ENCODE measurements at places on chromosomes 7 and 10.

GRCh38 chr10:22341190-22341925 lies 3.9 kb upstream of the SPAG6 start:
- DNase-seq: no peak

DNA sequence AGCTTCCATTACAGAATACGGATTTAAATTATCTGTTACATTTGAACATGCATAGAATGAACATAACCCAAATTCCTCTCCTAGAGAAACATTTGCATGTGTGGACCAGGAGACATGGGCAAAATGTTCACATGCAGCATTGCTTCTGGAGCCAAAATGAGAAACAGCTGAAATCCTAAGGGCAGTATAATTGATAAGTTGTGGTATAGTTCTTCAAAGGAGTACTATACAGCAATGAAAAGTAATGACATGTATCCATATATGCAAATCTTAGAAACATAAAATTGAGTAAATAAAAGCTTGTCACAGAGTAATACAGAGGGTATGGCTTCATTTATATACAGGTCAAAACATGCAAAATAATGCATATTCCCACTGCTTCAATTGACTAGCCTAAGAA lies 77.1 kb downstream of the RAB11FIP2 start:
- DNase-seq: no peak

- no peak for DNase-seq
Measured at GRCh38 chr10:1483826-1484225, 253.5 kb downstream of the ADARB2 start.

DNA sequence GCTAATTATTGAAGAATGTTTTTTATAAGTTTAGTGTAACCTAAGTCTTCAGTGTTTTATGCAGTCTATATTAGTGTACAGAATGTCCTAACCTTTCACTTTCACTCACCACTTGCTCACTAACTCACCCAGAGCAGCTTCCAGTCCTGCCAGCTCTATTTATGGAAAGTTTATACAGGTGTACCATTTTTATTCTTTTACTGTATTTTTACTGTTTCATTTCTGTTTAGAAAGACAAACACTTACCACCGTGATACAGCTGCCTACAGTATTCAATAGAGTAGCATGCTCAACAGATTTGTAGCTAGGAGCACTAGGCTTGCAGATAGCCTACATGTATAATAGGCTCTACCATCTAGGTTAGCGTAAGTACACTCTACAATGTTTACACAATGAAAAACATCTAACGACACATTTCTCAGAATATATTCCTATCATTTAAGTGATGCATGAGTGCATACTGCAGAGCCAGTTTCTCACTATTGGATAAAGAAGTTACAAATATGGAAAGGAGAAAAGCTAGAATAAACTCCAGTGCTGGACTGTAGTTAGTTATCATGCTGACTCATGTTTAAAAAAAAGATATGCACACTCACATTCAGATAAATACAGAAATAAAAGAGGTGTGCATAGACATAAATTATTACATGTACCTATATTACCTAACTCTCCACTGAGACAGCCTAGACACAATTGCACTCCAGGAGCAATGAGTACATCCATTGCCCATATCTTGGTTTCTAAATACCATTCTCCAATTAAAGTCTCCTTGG lies 30.4 kb downstream of the STEAP1B start:
- DNase-seq: no peak

- DNase-seq: no peak
Measured at GRCh38 chr7:93948106-93948505, 26.6 kb downstream of the GNG11 start.

- no peak for DNase-seq
Measured at GRCh38 chr7:38702002-38702535, 70.9 kb upstream of the AMPH start.

- no peak for DNase-seq
Measured at GRCh38 chr10:16559236-16559773, 37.6 kb upstream of the C1QL3 start.

- no peak for DNase-seq
Measured at GRCh38 chr7:5445981-5446594, 22.5 kb upstream of the TNRC18 start.

DNA sequence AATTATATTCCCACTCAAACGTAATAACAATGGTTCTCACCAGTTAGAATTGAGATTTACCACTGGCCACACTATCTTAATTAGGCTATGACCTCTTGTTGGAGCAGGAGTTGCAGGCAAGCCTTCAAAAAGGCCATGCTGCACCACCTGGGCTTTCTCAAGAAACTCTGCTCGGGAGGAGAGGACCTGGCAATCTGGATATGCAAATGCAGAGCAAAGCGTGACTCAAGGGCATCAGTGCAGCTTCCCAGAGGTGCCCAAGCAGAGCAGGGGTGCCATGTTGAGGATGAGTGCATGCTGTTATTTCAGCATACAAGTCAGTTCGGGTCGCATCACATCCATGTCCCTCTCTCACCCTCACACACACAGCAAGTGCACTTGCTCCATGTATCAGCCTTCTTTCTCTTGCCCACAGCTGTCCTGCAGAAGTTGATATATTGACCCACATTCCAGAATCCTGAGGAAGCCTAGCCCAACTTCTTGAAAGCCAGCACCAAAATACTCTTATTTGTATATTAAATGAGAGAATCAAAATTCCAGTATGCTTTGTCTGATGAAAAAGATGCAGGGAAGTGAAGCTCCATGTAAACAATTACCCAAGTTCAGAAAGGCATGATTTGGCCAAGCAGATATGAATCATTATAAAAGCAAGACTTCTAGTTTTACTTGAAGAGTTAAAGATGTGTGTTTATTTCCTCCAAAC lies 55.7 kb upstream of the IL6 start:
- DNase-seq: no peak

- no peak for DNase-seq
Measured at GRCh38 chr7:2170576-2171521, 61.9 kb downstream of the MAD1L1 start.

DNA sequence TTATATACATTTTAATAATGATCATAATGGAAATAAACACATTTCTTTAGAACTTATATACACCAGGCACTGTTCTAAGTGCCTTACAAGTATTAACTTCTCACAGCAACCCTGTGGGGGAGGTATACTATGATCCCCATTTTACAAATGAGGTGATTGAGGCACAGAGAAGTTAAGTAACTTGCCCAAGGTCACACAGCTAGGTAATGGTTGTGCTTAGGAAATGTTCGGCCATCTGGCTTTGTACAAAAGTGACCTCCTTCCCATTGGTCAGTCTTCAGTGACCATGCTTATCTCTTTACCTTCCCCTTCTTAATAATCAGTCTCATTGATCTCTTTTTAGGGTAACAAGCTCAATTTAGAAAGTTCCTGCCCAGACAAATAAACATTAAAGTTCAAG lies 158.8 kb downstream of the KIAA1217 start:
- no peak for DNase-seq

GRCh38 chr7:85135977-85136376 lies 50.9 kb downstream of the SEMA3D start:
- no peak for DNase-seq

- DNase-seq: no peak
Measured at GRCh38 chr7:21603972-21604749, 61.3 kb downstream of the DNAH11 start.

- no peak for DNase-seq
Measured at GRCh38 chr10:69372126-69372980, 44.4 kb downstream of the TACR2 start.

GRCh38 chr7:44240983-44241510 lies 40.3 kb downstream of the YKT6 start:
- DNase-seq: peak; percentile 85

- no peak for DNase-seq
Measured at GRCh38 chr7:2698581-2699288, 10.7 kb downstream of the AMZ1 start.

GRCh38 chr7:43756368-43757072 lies 2.0 kb upstream of the BLVRA start:
- no peak for DNase-seq

GRCh38 chr10:52357971-52358370 lies 43.9 kb downstream of the DKK1 start:
- DNase-seq: no peak

DNA sequence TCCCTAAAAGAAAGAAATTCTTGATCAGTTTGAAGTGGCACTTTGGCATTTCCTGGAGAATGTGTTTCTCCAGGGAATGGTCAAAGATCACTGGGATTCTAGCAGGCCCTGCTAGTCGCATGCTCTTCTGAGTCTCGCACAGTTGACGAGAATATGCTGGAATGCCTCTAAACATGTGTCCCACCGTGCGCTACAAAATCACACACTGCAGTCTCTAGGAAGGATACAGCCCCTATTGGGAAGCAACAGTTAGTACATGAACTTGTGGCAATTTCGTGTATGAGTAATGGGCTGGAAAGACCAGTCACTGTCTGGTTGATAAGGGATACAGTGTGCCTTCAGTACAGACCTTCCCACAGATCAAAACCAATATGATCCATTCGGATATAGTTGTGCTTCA lies 257.9 kb downstream of the PRPF18 start:
- no peak for DNase-seq

GRCh38 chr10:79022565-79023230 lies 46.1 kb upstream of the ZMIZ1 start:
- peak; percentile 49 for DNase-seq

GRCh38 chr7:49766966-49767365 lies 6.5 kb upstream of the VWC2 start:
- no peak for DNase-seq

GRCh38 chr10:34651416-34652195 lies 163.5 kb downstream of the PARD3 start:
- no peak for DNase-seq

DNA sequence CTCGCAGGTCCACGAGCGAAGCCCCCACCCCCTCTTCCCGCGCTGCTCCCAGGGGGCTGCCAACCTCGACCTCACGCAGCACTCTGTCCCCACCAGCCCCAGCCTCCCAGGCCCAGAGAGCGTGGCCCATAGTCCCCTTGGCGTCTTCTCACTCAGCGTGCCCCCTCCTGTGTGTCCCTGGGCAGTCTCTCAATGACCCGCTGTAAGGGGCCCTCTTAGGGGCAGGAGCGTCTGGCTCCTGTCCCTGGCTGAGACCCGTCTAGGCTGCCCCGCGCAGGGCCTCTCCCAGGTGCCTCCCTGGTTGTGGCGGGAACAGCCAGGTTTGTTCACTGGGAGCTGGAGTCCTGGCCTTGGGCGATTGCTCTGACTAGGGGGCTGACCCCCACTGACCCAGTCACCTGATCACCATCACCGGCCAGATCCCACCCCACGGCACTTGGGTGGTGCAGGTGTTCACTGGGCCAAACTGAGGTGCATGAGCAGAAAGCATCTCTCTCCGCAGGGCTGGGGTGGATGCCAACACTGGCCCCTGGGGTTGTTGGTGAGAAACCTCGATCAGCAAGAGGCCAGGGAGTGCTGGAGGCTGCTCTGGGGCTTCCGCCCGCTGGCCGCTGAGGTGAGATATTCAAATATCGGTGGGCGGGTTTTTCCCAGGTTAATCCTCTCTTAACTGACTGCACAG lies 12.6 kb upstream of the WDFY4 start:
- DNase-seq: no peak

DNA sequence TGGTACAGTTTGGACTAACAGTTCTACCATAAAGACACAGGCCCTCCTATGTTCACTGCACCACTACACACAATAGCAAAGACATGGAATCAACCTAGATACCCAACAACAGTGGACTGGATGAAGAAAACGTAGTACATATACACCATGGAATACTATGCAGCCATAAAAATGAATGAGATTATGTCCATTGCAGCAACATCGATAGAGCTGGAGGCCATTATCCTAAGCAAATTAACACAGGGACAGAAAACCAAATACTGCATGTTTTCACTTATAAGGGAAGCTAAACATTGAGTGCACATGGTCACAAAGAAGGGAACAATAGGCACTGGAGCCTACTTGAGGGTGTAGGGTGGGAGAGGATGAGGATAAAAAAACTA lies 75.0 kb downstream of the MEST start:
- no peak for DNase-seq

DNA sequence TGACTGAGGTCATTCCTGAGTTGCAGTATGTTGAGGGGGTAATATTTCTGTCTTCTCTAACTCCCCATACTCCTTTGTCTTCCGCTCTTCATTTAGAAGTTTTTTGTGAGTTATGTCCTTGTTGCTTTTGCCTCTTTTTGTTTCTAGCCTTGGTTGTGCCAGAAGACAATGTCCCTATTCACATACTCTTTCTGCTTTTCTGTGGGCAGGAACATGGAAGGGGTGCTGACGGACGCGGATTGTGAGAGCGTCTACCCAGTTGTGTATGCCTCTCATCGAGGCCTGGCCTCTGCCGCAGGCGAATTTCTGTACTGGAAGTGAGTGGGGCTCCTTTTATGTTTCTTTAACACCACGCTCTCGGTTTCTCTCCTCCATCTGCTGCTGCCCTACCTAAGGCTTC lies 20.5 kb downstream of the STAG3 start:
- no peak for DNase-seq

DNA sequence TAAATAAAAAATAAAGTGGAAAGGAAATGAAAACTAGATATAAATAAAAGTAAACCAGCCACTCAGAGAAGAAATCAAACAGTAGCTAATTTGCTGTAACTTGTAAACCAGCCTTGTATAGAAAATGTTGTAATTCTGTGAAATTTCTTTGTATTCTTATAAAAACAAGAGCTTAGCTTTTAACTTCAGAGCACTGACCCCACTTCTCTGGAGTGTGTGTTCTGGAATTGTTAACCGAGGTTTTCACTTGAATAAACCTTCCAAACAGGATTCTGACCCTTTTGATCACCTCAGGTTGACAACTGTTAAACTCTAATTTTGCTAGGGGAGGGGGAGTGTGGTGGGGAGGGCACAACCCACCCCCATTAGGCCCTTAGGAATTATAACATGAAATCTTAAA lies 151.9 kb upstream of the TRIM24 start:
- DNase-seq: no peak

- no peak for DNase-seq
Measured at GRCh38 chr10:107647462-107647861, 483.0 kb upstream of the SORCS1 start.

GRCh38 chr10:133459454-133460207 lies 5.9 kb downstream of the SCART1 start:
- peak; percentile 54 for DNase-seq

GRCh38 chr7:80637454-80637853 lies 988 bp upstream of the CD36 start:
- no peak for DNase-seq

DNA sequence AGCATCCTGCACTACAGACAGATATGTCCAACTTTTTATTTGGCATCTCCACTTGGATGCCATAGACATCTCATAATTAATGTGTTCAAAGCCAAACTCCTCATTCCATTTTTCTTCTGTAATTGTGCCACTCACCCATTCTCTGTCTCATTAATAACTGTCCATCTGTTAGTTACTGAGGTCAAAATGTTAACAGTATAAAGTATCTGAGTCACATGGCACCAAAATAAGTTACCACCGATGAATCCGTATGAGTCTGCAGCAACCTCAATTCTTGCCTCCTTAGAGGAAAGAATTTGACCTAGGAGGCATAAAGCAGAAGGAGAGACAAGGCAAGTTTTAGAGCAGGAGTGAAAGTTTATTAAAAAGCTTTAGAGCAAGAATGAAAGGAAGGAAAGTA lies 16.5 kb upstream of the NT5C3A start:
- DNase-seq: no peak

DNA sequence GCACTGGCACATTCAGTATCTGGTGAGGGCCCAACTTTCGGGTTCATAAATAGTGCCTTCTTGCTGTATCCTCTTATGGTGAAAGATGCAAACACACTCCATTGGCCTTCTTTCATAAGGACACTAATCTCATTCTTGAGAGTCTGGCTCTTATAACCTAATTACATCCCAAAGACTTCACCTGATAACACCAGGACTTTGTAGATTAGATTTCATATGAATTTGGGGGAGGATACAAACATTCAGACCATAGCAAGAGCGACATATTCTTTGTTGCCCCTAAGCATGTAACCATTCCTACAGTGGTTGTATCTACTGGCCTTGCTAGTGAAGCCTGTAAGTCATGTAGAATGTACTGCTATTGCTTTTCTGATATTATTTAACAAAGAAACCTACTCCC lies 525.2 kb downstream of the GFRA1 start:
- no peak for DNase-seq

Measured in coronary artery (tissue), 2 donors.